ENCODE measurements at places on chromosomes 7 and 10. TPM values are rescaled to one million over a fixed set of nuclear protein-coding genes. Genes with fewer than 3 reads are reported as not detected.

Gene DNAJC12
- total RNA-seq = 5.1 TPM

Gene MLXIPL
- not detected for total RNA-seq

Gene TRRAP
- total RNA-seq = 18.7 TPM

Gene ACSM6
- not detected for total RNA-seq

Measured in smooth muscle cell of the umbilical artery (primary cell).